ENCODE measurements at places on chromosomes 3 and 15.

DNA sequence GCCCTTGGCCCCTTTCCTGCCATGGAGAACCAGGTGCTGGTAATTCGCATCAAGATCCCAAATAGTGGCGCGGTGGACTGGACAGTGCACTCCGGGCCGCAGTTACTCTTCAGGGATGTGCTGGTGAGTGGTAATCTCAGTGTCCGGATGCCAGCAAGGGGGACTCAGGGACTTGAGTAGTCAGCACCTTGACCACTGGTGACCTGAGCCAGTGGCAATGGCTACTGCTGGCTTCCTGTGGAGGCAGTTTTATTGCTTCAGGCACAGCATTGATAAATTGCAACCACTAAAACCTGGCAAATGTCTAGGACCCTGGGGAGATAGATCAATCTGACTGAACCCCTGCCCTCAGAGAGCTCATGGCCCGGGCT, 830 bp downstream of the MAP2K5 start:
- no peak for DNase-seq

DNA sequence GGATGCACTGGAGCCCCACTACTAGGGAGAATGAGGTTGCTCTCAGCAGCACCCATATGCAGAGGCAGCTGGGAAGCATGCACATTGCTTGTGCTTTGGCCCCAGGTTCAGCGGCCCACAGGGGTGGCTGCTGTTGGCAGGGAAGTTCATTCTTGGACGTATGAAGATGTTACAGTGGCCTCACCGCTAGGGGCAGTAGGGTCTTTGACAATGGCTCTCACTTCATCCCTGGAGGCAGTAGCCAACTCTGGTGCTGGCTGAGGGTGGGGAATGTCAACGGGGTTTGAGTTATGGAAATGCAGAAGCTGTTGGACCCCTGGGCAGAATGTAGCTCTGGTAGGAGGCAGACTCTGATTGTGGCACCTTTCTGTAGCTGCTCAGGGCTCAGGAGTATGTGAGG, 279.9 kb downstream of the SCAPER start:
- no peak for DNase-seq

DNA sequence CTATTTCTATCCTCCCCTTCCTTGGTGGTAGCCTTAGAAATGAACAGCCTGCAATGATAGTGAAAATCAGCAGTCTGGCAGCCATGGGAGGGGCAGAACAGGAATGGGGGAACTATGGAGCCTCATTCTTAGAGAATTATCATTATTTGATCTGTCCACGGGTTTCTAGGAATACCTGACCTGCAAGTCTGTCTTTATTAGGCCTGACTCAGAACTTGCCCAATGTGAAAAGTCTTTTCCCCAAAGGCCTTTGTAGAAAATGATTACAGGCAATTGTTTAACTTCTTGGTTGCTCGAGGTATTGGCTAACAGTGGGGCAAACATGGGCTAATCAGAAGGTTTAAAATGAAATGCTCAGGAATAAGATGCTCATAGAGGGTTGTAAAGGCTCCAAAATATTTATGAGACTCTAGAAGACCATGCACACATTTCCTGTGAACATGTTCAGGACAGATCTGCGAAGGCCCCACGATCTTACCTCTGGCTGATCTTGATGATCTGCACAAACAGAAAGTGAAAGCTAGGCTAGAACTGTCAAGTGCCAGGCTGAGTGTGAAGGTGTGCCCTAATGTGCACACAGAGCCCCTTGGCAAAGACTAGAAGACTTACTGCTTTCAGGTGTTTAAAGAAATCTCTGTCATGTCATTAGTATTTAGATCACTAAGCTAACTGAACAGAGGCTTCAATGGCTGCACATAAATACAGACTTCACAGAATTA, 39.6 kb upstream of the LAMP3 start:
- no peak for DNase-seq

GRCh38 chr3:119809249-119810017, 27.5 kb downstream of the NR1I2 start:
- DNase-seq, result no peak

- no peak for DNase-seq
These were observed 48.2 kb upstream of the SLC41A3 start for GRCh38 chr3:126131881-126132750.

- no peak for DNase-seq
These were observed 45.2 kb upstream of the PFN2 start for GRCh38 chr3:150015901-150016300.

- peak; percentile 39 for DNase-seq
These were observed 1.5 kb upstream of the CACNA2D3 start for GRCh38 chr3:54120657-54121413.

GRCh38 chr3:73010158-73010557, 13.5 kb downstream of the PPP4R2 start:
- no peak for DNase-seq

DNA sequence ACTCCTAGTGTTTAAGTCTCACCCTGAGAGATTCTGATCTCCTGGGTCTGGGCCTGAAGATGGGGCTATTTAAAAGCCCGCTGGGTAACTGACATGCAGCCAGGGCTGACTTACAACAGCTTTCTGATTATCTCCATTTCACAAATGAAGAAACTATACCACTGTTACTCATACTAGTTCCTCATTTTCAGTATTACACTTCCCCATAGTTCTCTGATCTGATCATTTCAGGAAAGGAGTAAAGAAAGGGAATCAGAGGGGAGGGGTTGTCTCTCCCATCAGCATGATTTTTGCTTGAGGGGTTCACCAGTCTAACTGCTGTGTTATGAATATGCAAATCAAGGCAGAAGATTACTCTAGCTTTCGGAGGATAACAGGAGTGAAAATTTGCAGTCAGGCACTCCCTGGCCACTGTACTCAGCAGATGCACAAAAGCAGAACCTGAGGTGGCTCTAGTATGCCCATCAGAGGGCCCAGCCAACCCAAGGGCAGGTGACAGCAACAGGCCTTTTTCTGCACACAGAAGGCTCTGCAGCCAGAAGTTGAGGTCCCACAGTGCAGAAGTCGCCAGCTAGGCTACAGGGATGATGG, 59.4 kb downstream of the DAPK2 start:
- no peak for DNase-seq

DNA sequence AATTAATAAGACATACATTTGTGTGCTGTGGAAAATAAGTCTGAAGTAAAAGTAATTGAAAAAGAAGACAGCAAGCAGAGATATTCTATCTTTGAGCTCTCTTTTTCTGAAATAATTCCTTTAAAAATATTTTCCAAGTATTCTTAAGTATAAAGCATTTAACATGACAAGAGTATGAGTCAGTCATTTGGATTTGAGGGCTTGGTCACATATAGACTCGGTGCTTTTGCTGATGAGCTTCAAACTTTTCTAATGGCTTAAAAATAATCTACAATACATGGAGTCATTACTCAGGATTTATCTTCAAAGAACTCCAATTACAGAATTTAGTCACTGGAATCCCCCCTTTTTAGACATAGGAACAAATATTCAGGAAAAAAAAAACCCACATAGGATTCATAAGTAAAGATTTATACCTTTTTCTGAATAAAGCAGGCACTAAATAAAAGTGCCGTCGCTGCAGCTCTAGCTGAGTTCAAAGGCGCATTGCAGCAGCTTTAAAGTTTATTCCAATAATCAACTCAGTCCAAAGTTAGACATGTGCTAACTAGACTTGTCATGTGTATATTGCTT, 147.5 kb downstream of the CTNNB1 start:
- DNase-seq, result no peak

DNA sequence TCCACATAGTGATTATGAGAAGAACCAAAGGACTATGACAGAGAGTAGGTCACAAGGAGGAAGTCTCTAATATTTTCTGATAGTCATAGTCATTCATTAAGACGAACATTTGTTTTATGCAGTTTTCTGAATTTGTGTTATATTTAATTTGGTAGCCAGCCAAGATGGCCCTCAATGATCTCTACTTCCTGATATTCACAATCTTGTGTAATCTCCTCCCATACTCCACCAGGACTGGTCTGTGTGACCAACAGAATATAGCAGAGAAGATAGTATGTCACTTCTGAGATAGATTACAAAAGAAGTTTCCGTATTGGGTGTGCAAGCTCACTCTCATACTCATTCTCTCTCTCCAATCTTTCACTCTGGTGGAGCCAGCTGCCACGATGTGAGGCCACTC, 30.8 kb downstream of the HLTF start:
- no peak for DNase-seq

DNA sequence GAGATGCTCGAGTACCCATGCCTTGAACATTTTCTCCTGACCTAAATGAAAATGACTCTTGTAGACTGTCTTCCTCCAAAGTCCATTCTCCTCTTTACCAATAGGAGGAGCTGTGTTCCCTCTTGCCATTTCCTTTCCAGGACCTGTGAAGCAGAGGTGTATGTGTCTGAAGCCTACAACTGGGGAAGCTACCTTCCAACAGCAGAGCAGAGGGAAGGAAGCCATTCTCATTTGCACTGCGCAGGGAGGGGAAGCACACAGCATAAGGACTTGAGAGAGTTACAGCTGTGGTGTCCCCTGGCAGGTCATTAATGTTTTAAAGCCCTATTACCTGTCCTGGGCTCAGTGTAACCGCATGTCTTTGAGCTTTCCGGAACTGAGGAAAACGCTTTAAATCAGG, 38.7 kb downstream of the HSPBAP1 start:
- DNase-seq, result peak; percentile 53

GRCh38 chr3:23909341-23909740, 7.4 kb downstream of the NKIRAS1 start:
- DNase-seq, result no peak

DNA sequence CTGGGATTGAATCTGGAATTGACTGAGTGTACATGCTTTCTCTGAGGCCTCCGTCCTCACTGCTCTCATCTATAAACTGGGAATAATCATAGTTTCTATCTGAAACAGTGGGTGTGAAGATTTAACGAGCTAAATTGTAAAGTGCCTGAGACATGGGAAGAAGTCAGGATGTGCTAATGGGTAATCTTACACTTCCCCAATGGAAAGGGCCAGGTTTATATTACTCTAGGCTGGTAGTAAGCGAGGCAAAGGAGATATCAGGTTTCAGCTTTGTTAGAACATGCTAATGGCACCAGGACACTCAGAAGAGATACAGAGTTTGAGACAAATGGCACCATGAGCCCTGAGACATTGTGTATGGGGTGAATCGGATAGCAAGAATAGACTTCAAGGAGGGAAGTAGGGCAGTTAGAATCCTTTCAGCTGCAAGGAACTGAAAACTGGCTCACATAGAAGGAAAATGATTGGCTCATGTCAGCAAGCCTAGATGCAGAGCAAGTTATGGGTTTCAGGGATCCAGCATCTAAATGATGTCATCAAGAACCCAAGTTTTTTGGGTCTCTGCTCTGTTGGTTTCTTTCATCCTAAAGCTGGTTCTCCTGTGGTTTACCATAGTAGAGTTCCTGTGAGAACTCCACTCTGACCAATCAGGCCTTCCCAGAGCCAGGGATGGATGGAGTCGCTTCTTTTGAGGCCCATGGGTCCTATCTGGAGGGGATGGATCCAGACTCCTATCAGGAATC, 21.8 kb downstream of the FLNB start:
- DNase-seq, result no peak

DNA sequence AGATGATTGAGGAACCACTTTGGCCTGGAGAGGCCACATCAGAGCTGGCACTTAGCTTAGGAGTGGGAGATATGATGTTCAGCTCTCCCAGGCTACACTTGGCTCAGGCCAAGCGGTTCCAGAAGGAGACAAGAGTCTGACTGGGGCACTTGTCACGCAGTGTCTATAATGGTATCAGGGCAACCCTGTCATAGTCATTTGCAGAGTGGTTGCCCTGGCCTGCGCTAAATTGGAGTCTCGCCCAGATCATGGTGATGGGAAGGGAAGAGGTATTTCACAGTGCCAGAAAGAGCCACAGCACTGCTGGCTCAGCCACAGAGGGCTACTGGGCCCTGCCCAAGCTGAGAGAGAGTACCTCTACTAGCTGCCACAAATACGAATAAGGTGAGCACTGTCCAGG, 186.9 kb upstream of the CRBN start:
- no peak for DNase-seq

- no peak for DNase-seq
These were observed 95.7 kb downstream of the ANO10 start for GRCh38 chr3:43525941-43526607.

DNA sequence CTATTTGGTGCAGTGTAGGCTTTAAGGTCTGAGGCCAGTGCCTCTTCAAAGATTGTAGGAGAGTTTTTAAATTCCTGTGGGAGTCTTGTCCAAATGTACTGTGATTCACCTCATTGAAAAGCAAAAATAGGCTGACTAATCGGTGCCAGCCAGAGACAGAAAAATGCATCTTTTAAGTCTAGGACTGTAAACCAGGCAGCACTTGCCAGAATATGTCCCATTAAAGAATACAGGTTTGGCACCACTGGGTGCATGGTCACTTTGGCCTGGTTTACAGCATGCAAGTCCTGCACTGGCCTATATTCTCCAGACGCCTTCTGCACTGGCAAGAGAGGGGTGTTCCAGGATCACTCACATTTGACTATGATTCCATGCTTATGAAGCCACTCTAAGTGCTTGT, 20.3 kb upstream of the NOX5 start:
- no peak for DNase-seq

- no peak for DNase-seq
These were observed 7.4 kb downstream of the PSMD2 start for GRCh38 chr3:184306341-184306972.

Data from SW480 (cell line).